GM23338 (cell line): ENCODE measurements at places on chromosomes 4 and X.

GRCh38 chr4:139154538-139154937 is 22.5 kb downstream of the ELF2 start:
- peak; percentile 76 for DNase-seq

DNA sequence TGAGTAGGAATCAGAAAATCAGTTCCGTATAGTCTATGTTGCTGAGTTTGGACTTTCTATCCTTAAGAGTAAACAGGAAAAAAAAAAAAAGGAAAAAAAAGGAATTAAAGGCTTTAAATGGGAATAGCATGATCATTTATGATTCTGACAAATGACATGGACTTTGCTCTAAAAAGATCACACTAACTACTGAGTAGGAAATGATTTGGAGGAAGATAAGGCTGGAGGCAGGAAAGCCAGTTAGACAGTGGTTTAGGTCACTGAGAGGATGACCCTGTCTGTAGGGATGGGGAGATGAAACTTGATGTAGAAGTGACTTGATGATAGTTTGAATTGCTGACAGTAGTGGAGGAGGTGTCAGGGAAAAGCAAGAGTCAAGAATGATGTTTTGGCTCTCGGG is 9.2 kb upstream of the JADE1 start:
- no peak for DNase-seq

DNA sequence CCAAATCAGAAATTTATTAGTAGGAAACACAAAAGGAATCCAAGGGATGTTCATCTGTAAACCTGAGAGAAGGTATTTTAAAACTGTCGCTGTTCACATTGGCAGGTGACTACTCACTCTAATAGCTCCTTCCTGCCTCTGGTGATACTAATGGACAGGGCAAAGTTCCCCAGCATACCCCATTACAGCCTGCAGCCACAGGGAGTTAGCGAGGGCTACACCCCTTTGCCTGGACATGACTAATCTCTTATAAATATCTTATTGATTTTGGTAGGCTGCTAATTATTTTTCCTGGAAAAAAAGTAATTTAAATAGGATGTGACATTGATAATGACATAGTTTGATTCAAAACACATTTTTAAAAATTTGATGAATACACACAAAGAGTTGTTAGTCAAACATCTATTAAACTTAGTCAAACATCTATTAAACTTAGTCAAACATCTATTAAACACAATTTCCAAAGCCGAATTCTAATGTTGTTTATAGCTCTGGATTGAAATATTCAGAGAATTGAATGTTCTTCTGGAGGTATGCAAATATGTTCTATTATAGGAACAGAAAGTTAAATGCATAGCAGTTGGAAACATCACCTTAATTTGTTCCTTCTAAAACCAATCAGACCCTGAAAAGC is 83.0 kb upstream of the CBR4 start:
- DNase-seq, result no peak

DNA sequence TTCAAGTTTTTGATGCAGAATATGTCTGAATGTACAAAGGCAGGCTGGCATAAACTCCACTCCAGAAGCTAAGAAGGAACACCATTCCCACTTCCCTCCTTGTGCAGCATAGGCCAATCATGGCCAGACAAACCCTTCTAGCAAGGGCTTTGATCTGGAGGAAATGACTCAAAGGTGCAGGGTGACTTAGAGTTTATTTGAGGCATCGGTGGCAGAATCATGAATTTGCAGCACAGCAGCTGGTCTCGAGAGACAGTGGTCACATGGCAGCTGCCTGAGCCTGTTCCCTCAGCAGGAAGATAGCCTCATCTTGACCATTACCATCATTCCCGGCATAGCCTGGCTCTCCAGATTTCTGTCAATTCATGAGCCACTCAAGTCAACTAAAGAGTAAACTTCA is 154.5 kb downstream of the ATP10D start:
- DNase-seq, result no peak

DNA sequence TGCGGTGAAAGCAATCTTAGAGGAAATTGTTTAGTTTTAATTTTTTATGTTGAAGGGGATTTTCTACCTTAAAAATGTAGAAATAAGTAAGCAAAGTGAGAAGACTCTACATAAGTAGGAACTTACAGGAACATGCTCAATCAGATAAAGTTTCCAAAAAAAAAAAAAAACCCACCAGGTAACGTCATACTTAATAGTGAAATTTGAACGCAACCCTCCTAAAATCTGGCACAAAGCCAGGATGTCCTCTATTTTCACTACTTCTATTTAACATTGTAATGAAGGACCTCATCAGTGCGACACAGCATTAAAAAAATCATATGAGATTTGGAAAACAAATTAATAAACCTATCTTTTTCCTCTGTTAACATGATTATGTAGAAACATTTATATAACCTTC is 135.0 kb upstream of the FAT4 start:
- DNase-seq, result no peak

- peak; percentile 44 for DNase-seq
These were observed 960 bp downstream of the TRPC3 start for GRCh38 chr4:121950680-121951520.

GRCh38 chr4:37890801-37891259 is at the start of gene TBC1D1:
Gene TBC1D1, plus strand, starts transcription at chr4:37891084. Its CDS starts 11,012 bp downstream, at chr4:37902096.
- peak; percentile 37 for DNase-seq

DNA sequence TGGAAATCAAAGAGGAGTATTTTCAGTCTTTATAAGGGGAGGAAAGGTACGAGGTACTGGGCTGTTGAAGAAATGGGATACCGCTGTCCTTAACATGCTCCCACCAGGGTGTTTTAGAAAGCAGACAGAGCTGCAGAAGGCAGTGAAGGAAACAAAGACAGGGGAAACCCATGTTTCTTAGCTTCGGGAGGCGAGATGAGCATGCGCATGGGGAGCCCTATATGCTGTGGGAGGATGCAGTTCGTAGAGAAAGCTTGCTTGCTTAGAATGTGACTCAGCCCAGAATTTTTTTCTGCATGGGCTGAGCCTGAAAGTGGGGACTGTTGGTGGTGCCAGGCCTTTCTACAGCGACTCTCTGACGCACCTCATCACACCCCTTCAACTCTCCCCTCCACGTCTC is 28.8 kb upstream of the SCOC start:
- peak; percentile 26 for DNase-seq

- peak; percentile 65 for DNase-seq
These were observed 1051.7 kb downstream of the C4orf33 start for GRCh38 chr4:130147641-130148040.

GRCh38 chr4:89142691-89143669 is 31.6 kb downstream of the TIGD2 start:
- DNase-seq, result no peak

DNA sequence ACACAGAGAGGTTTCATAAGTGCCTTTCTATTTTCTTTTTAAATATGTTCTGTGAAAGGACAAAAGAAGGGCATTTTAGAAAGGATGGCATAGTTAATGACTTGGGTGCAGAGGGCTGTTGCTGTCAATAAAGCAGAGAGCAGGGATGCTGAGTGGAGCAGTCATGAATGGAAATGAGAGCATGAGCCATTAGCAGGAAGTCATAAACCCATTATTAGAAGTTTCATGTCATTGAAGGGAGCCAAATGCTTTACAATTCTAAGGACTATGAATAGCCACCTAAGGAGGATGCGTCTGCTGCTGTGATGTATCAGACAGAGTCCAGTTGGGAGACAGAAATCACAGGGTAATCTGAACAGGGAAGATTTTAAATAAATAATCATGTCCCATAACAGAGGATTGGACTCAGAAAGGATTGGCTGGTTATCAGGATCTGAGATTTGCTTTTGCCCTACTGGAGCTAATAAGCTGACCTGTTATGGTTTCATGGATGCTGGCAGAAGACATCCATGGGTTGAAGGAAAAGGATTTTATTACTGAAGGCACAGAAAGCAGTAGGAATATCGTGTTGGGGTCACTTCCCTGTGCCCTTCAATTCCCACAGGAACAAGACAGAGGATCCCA is 47.5 kb upstream of the WDR19 start:
- no peak for DNase-seq

DNA sequence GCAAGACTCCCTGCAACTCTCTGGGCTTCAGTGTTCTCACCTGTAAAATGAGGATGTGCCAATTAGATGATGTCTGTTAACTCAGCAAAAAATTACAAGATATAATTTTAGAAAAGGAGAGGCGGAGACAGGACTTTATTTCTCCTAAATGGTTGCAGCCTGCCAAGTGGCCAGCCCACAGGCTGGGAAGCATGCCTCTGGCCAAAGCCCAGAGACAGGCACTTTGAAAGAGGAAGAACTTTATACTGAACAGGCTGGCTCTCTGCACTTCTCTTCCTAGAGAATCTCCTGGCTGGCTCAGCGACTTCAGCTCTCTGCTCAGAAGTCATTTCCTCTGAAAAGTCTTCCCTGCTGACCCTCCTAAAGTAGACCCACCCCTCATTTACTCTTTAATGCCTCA is 3.7 kb downstream of the PRDM5 start:
- peak; percentile 20 for DNase-seq

DNA sequence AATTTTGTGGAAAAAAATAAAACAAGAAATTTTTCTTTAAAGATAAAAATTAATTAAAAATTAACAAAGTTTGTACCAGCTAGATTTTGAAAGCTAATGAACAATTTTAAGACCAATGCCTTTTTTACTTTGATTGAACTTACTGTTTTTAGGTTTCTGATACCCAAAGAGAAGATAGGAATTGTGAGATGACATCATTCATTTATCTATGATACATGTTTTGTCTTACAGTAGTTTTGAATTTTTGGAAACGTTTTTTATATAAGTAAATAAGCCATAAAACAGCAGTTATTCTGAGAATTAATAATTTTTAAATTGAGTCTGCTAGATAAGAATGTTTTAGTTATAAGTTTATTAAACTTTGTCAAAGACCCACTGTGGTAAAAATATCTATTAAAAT is 65.0 kb upstream of the GPR174 start:
- DNase-seq, result no peak

GRCh38 chr4:65344278-65344825 is 325.9 kb downstream of the EPHA5 start:
- DNase-seq, result no peak

GRCh38 chr4:163701916-163702315 is 207.4 kb downstream of the TMA16 start:
- DNase-seq, result no peak

DNA sequence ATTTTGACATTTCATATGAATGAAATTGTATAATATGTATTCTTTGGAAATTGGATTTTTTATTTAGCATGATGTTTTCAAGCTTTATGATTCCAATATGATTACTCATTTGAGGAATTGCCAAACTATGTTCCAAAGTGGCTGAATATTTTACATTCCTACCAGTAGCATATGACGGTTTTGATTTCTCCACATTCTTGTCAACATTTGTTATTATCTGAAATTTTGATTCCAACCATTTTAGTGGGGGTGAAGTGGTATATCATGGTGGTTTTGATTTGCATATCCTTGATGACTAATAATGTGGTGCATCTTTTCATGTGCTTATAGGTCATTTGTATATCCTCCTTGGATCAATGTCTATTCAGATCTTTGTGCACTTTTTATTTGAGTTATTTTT is 2.6 kb upstream of the BEX1 start:
- no peak for DNase-seq

- no peak for DNase-seq
These were observed 7.1 kb upstream of the TMEM35A start for GRCh38 chrX:101071582-101071981.

- DNase-seq, result no peak
These were observed 8.0 kb downstream of the IGFBP7 start for GRCh38 chr4:57102050-57102624.

GRCh38 chrX:107450823-107451509 is 1.5 kb downstream of the FRMPD3 start:
- peak; percentile 85 for DNase-seq

DNA sequence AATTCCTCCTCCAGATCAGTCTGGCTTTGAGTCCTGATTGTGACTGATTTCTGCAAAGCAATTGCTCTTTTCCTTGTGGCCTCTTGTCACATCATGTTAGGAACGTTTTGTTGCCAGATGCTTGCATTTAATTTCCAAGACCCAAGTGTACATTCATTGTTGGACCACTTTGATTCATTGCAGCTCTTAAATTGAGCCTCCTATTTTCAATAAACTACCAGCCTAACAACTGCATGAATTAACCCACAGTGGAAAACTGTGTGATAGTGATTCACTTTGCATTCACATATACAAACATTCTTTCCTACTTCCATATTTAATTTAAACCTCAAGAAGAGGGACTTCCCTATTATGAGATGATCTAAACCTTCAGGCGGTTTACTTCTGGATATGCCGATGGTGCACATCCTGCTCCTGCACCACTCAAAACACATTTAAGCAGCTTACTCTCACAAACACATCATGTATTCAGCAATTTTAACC is 118.4 kb downstream of the AFF1 start:
- no peak for DNase-seq

GRCh38 chr4:57154926-57155325 is 44.7 kb upstream of the IGFBP7 start:
- peak; percentile 43 for DNase-seq

GRCh38 chr4:1879485-1879884 is 8.3 kb downstream of the NSD2 start:
- no peak for DNase-seq

- peak; percentile 58 for DNase-seq
These were observed 36.8 kb upstream of the VMA21 start for GRCh38 chrX:151359931-151360871.

DNA sequence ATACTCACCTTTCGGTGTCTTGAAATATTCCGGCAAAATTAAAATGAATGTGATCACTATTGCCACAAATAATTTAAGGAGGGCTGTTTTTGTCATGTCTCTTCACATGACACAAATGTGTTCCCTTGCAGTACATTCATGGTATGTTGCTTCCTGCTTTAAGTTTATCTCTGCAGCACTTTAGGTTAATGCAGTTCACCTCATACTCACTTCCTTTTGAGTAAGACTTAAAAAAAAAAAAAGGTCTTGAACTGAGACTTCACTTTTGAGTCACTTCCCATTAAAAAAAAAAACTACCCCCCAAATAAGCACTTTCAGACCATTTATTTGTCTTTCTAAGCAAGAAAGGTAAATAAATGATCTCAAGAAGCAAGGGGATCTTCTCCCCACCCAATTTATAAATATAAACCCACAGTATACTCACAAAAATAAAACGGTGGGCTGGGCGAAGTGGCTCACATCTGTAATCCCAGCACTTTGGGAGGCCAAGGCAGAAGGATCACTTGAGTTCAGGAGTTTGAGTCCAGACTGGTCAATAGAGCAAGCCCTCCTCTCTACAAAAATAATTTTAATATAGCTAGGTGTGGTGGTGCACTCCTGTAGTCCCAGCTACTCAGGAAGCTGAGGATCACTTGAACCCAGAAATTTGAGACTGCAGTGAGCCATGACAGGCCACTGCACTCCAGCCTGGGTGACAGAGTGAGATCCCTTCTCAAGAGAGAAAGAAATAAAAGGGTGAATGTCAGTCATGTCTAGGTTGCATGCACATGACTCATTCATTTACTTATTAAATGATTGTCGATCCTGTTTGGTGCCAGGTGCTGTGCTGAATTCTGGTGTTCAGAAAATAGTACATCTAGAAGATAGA is at the start of gene TMEM156:
Gene TMEM156 (minus strand): TSS at position 192 of the 868 bp plus-strand sequence. CDS start 96 bp downstream, at position 96.
- DNase-seq, result no peak

- DNase-seq, result no peak
These were observed 66.1 kb downstream of the PHKA2 start for GRCh38 chrX:18917831-18918230.
